ENCODE measurements at places on chromosomes 5 and 9.

- H3K36me3 ChIP-seq, result no peaks in the 10 kb centered on the region
- no peak overlapping the region for H3K4me3 ChIP-seq
These were observed 47.7 kb downstream of the LIX1 start for GRCh38 chr5:97094579-97095317.

DNA sequence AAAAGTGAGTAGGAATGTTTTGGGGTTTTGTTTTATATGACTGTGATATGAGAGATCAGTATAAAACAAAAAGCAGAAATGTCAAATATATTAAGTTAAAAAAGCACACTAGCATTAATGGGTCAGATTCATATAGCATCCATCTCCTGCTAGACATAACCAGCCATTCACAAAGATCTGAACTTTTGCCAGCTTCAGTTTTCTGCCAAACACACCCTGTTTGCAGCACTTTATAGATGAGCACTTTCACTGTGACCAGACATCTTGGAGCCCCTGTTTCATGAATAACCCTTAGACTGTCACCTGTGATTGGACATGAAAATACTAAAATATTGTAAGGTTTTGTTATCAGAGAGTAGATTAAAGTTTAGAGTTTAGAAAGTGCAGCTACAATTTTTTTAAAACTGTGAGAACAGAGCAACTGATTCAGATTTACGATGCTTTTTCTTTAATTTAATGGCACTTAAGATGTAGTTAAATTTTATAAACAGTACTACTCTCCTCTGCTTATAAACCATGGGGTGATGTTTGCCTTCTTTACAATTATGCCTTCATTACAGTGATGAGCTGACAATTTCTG, 142.6 kb downstream of the KCTD16 start:
- H3K27me3 ChIP-seq, result no peaks in the 10 kb centered on the region
- H3K27ac ChIP-seq, result no peak overlapping the region
- H3K4me1 ChIP-seq, result no peaks in the 10 kb centered on the region
- DNase-seq, result no peak

GRCh38 chr5:156395306-156395675, 68.3 kb downstream of the SGCD start:
- DNase-seq, result no peak
- no peak overlapping the region for H3K27ac ChIP-seq

- H3K36me3 ChIP-seq, result no peaks in the 10 kb centered on the region
- DNase-seq, result no peak
- H3K27me3 ChIP-seq, result no peaks in the 10 kb centered on the region
- no peak overlapping the region for H3K4me3 ChIP-seq
These were observed 428.1 kb downstream of the EFNA5 start for GRCh38 chr5:107242411-107243219.

- no peak for DNase-seq
- H3K36me3 ChIP-seq, result no peaks in the 10 kb centered on the region
- H3K27ac ChIP-seq, result no peak overlapping the region
- H3K27me3 ChIP-seq, result no peaks in the 10 kb centered on the region
These were observed 242.8 kb upstream of the EFNA5 start for GRCh38 chr5:107913494-107913893.

GRCh38 chr5:127776477-127776876, 73.3 kb downstream of the CCDC192 start:
- no peak for DNase-seq
- no peak overlapping the region for H3K27ac ChIP-seq
- no peaks in the 10 kb centered on the region for H3K36me3 ChIP-seq
- no peaks in the 10 kb centered on the region for H3K27me3 ChIP-seq
- H3K4me3 ChIP-seq, result no peak overlapping the region

DNA sequence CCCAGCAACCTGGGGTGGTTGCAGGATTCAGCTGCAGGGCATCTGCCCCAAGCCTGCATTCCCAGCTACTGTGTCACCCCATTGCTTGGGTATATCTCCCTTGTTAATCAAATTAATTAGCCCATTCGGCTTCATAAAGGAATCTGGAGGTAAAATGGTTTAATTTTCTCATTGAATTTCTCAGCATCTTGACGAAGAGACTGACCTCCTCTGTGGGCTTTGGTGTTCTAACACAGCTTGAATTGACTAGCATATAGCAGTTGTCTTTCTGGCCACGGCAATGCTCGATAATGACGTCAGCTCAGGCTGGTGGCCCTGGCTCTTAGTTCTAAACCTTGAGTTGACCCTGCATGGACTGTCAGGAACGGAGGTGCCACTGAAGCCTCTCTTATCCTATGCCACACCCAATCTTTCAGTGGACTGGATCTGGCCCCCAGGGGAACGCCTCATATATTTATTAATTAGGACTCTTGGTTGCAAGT, 72.4 kb downstream of the MSX2 start:
- H3K4me1 ChIP-seq, result no peaks in the 10 kb centered on the region
- no peaks in the 10 kb centered on the region for H3K27me3 ChIP-seq
- no peak overlapping the region for H3K4me3 ChIP-seq
- DNase-seq, result no peak
- no peaks in the 10 kb centered on the region for H3K36me3 ChIP-seq
- H3K27ac ChIP-seq, result no peak overlapping the region

DNA sequence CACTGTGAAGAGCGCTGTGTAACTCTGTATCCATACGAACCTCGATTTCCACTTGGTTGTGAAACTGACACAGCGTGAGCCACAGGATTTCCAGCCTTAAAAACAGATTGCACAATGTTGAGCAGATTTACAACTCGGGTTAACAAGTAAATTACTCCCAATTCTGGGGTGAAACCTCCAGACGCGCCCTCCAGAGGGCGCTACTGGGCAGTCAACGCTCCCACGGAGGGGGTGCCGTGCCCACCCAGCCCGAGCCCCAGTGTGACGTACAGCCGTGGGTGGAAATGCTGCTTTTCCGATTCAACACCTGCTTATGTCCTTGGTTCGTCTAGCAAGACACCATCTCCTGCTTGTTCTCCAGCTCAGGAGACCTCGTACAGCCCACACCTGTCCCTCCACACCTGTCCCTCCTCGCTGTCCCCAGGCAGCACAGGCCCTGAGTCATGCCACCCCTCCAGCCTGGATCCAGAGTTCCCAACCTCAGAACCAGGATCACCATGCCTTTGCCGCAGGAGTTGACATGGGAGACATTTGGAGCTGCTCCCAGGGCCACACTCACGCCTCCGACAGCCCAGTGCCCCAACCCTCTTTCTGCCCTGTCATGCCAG, 34.4 kb upstream of the SLC6A3 start:
- no peak overlapping the region for H3K4me3 ChIP-seq
- no peak overlapping the region for H3K27ac ChIP-seq
- H3K4me1 ChIP-seq, result no peaks in the 10 kb centered on the region
- H3K36me3 ChIP-seq, result peaks cover 8% of the 10 kb centered on the region
- no peaks in the 10 kb centered on the region for H3K27me3 ChIP-seq

- H3K4me3 ChIP-seq, result no peak overlapping the region
- DNase-seq, result no peak
- no peak overlapping the region for H3K27ac ChIP-seq
- H3K27me3 ChIP-seq, result no peaks in the 10 kb centered on the region
These were observed 265.3 kb downstream of the KCTD16 start for GRCh38 chr5:144436007-144436406.
